ENCODE measurements at places on chromosomes 3 and 15.

- no peak for DNase-seq
Measured at GRCh38 chr15:100688549-100689120, 86.2 kb downstream of the ASB7 start.

DNA sequence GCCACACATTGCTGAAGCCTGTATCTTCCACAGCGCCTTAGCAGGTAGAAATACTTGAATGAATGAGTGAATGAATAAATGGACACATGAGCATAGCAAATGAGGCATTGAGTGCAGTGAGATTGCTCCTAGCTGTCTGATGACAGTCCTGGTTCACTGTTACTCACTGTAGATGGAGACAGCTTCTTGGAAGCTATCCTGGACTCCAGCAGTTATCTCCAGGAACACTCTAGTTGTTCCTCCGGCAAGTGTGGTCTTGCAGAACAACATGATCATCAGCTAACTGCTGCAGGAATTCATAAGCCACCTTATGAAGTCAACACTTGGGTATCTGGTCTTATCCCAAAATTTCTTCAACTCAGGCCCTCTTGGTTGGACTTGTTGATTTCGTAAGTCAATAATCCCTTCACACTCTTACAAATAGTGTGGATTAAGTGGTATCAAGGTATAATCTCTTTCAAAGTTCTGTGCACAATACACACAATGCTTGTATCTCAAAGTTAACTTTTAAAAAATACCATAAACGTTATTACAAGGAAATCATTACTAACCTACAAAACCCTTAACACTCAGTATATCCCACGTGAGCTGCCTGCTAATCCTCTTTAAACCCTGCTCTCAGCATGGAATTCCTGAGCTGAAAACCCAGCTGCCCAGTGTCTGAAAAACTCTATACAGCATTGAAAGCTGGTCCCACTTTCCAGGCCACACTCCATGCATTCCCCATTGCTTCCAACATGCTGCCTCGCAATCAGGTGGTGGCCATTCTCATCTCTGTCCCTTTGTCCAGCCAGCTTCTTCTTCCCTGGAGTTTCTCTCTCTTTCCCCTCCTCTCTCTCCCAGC, 14.4 kb upstream of the ZBTB38 start:
- no peak for DNase-seq

- DNase-seq: no peak
Measured at GRCh38 chr15:97995881-97996603, 35.5 kb downstream of the ARRDC4 start.

GRCh38 chr15:44101286-44101685, 93.8 kb downstream of the FRMD5 start:
- no peak for DNase-seq

DNA sequence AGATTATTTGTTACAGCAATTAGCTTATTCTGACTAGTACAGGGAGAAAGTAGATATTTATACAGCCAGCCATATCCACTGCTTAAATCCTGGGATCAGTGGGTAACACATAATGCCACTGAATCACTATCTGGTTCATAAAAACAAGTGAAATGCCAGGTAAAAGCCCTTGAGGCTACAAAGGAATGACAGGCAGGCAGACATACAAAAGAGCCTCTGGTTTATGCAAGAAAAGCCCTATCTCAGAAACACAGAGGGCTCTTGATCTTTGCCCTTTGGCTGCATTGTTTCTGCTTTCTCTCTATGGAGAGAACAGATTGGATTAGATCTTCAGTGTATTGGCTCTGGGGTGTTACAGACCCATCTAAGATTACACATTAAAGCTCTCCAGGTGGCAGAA, 115.4 kb upstream of the GADL1 start:
- no peak for DNase-seq

- peak; percentile 69 for DNase-seq
Measured at GRCh38 chr3:194312743-194313281, 38.3 kb downstream of the CPN2 start.

DNA sequence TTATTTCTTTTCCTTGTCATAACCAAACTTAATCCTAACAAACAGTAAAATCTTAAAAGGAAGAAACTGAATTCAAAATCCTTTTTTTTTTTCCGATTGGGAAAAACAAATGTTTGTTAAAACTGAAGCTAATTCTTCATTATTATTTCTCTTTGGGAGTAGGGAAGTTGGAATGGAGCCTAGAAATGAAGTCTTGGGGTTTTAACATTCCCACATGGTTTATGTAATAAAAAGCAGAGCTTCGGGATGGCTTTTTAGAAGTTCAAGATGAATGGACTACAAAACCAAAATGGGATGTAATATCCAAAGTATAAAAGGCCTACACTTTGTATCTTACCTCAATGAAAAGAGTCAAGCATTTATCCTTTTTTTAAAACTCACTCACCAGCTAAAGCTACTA, 189.0 kb upstream of the TMC3 start:
- DNase-seq: no peak

- DNase-seq: no peak
Measured at GRCh38 chr15:89822026-89822425, 7.4 kb upstream of the ANPEP start.

DNA sequence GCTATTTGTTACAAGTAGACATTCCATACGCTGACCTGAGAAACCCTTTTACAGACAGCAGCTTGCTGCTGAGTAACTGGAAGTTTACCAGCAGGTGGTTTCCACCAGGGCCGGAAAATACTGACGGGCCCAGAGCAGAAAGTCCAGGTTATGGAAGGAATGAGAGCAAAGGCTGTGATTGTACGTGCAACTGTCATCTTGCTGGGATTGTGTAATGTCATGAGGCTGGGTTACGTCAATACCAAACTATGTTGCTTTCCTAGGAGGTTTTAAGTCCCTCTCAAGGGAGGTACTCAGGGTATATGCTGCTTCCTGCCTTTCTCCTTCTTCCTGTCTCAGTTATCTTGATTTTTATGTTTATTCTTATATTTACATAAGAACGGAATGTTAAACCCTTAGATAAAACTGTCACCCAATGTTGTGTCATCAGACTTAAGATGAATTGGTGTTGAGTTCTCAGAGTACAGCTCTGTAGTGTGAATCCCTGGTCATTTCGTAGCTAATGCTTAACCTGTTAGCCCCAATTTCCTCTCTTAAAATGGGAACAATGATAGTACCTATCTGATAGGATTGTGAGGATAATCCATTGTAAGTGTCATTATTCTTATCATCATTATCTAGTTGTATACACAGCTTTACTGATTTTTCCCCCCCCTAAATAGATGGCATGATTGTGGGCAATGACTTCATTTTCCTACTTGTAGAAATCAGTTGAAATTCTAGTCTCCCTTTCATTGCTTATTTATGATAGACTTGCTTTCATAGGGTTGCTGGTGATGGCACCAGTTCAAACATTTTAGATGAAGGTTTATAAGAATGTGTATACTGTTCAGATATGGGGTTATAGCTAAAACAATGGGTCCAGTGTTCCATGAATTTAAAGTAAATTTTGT, 101.4 kb downstream of the FNDC3B start:
- no peak for DNase-seq

- DNase-seq: no peak
Measured at GRCh38 chr15:93068581-93069199, 20.3 kb downstream of the RGMA start.

DNA sequence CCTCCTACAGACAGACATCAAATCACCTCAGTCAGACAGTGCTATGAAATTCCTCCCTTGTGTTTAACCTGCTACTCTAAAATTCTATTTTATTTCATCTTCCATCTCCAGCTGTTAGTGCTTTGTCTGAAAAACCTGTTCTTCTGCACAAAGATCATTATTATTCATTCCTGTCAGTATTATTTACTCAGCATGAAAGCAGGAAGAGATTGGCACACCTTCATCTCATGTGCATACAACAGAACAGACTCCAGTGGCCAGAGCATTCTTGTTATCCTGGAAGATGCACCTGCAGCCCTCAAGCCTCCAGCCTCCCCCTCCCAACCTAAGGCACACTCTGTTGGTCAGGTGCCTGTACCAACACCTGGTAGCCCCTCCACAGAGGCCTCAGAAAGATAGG, 1.8 kb upstream of the ROPN1B start:
- DNase-seq: no peak

DNA sequence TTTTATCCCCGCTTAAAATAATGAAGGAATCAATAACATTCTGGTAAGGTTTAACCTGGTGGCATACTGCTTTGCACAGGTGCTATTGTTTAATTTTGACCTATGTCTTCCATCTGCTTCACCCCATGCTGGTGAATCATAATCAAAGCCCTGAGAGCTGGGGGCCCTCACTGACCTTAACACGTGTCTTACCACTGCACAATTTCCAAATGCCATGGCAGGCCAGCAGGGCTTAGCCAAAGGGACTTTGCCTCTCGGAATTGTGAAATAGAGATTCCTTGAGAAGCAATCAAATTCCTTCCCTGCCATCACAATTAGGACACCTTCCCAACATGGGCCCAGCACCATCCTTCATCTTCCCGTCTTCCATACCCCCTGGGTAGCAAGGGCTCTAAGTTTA, 242.6 kb upstream of the THBS1 start:
- no peak for DNase-seq

DNA sequence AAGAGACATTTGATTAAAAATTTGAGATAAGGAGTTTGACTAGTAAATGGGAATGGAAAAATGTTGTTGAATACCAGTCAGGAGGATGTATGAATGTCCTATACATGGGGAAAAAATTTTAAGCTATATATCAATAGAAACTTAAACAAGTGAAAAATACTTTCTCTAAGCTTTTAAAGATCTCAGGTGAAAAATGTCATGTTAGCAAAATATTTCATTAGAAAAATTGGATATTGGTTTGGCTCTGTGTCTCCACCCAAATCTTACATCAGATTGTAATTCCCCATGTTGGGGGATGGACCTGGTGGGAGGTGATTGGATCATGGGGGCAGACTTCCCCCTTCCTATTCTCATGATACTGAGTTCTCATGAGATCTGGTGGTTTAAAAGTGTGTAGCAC, 279.6 kb upstream of the CADM2 start:
- no peak for DNase-seq

DNA sequence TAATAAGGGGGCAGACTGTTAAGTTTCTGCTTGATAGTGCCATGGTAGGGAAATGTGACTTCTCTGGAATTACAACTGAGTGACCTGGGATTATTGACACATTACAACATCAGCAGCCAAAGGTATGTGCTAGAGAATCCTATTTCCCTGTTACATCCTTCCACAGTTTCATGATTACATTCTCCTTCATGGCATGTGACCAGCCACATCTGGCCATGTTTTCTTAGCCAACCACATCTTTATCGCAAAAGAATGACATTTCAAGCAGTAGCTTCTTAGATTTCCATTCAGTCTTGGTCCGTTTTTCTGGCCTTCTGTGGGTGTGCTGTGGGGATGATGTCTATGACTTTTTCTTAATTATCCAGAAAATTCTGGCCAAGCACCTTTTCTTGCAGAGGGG, 45.4 kb upstream of the CTDSPL start:
- DNase-seq: no peak

GRCh38 chr3:57758686-57759085, 2.6 kb downstream of the SLMAP start:
- no peak for DNase-seq
